ENCODE measurements at places on chromosomes 3 and 15.

- no peak for DNase-seq
Measured at GRCh38 chr3:111548092-111548491, 6.1 kb downstream of the CD96 start.

- DNase-seq = peak; percentile 47
Measured at GRCh38 chr3:189148081-189148507, 23.7 kb upstream of the TPRG1 start.

GRCh38 chr3:161355508-161355907 lies 15.8 kb downstream of the SPTSSB start:
- no peak for DNase-seq

- DNase-seq = no peak
Measured at GRCh38 chr3:79369306-79369705, 398.5 kb downstream of the ROBO1 start.

DNA sequence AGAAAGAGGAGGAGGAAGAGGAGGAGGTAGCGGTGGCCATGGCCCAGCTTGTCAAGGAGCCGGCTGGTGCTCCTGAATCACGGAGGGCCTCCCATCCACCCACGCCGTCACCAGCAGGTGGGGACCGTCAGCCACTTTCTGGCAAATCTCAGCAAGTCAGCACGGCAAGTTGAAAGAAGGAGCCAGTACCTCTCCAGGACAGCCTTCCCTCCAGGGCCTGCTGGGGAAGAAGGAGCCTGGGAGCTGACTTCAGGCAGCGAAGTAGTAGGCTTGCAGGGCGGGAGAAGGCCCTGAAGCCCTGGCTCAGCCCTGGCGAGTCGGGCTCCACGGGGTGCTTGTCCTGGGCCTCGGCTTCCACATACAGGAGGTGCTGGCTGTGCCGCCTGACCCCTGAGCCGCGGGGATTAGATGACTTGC lies 99.2 kb upstream of the TRPM1 start:
- peak; percentile 42 for DNase-seq

DNA sequence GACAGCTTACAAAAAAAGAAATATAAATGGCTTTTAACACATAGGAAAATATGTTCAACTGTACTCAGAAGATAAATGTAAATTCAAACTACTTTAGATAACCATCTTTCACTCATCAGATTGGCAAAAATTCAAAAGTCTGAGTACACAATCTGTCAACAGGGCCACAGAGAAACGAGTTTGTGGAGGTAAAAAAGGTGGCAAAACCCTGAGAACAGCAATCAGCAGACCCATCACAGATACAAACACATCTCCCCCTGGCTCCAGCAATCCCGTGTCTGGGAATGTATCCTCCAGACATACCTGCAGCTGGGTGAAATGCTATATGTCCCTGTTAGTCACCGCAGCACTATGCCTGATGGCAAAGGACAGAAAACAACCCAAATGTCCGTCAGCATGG lies 149.5 kb downstream of the OSBPL10 start:
- DNase-seq = no peak

GRCh38 chr3:8942746-8943488 lies 20.4 kb downstream of the RAD18 start:
- DNase-seq = no peak

GRCh38 chr3:147422601-147423536 lies 13.7 kb downstream of the ZIC1 start:
- DNase-seq = no peak

DNA sequence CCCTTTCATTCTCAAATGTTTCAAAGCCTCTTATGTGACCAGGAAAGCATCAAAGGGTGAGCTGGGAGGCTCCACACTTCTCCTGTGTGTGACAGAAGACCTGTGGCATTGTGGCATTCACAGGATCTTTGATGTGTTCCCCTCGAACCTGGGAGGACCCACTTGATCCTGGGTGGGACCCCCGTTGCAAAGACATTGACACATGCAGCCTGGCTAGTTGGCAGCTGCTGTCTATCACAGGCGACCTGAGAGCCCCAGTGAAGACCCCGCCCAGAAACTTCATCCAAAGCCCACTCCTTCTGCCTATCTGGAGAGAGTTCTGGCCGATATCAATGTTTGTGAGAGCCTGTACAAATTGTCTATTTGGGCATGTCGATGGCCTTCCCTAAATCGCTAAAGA lies 140.4 kb upstream of the ATP2B2 start:
- no peak for DNase-seq

- no peak for DNase-seq
Measured at GRCh38 chr3:155001289-155002010, 78.7 kb upstream of the MME start.

- DNase-seq = no peak
Measured at GRCh38 chr3:167913219-167913835, 177.8 kb downstream of the SERPINI1 start.

GRCh38 chr3:180359953-180360279 lies 242.0 kb upstream of the TTC14 start:
- no peak for DNase-seq

- no peak for DNase-seq
Measured at GRCh38 chr3:190101320-190102011, 19.2 kb downstream of the P3H2 start.

DNA sequence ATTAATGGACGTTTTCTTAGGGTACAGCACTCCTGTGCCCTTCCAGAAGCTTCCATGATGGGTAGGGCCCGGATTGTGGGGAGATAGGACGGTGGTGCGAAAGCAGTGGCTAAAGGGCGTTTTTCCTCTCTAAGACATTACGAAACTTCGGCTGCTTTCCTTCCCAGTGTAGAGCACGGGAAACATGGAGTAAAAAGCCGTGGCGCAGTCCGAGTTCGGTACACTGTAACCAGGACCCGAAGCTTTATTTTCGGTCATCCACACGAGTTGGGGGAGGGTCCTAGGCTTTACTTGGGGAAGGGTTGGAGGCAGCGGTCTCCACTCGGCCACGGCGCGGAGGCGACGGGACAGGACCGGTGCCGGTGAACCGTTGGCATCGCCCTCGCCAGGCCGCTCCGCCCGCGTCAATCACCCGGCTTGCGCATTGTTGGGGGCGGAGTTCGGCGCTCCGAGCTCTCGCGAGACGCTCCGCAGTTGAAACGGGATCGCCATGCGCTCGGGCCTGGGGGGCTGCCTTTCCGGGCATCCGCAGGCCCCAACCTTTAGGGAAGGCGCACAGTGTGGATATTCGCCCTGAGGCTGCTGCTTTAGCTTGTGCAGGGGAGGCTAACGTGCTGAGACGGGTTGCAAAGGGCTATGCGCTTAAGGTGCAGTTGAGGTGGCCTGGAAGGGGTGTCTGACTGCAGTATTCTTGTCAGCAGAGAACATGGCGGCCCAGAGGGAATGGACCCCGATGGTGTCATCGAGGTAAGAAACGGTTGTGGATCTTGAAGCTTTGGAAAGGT lies 546 bp downstream of the EIF4A2 start:
- DNase-seq = peak; percentile 45

DNA sequence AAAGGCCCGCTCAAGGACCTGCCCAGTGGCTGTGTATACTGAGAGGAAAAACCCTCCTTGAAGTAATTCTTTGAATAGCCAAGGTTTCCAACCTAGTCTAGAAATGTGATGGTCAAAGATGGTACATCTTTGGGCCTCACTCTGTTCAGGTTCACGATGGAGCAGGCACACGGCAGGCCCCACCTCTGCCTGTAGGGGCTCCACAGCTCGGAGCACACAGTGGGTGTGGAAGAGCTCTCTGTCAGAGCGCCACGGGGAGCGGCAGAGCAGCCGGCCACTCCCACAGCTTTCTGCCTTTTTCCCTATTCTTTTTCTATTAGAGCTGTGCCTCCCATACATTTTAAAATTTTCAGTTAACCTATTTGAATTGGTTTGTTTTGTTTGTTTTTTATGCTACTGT lies 89.5 kb downstream of the CTNNB1 start:
- no peak for DNase-seq

DNA sequence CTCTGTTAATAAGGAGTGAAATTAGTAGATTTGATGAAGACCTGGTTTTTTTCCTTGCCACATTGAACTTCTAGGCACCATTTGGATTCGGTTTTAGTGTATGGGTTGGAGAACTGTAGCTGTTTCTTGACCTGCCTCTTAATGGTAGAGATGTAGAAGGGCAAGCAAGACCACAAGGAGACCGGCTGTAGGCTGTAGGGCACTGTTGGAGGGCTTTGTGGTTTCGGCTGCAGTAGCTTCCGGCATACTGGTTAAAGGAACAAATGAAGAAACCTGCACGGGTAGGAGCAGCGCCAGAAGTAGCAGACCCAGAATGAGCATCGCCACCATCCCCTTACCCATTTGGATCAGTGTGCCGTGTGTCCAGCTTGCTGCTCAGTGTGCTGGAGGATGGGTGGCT lies 7.9 kb downstream of the PCLAF start:
- DNase-seq = no peak

- no peak for DNase-seq
Measured at GRCh38 chr3:194637066-194637465, 3.8 kb upstream of the TMEM44 start.

DNA sequence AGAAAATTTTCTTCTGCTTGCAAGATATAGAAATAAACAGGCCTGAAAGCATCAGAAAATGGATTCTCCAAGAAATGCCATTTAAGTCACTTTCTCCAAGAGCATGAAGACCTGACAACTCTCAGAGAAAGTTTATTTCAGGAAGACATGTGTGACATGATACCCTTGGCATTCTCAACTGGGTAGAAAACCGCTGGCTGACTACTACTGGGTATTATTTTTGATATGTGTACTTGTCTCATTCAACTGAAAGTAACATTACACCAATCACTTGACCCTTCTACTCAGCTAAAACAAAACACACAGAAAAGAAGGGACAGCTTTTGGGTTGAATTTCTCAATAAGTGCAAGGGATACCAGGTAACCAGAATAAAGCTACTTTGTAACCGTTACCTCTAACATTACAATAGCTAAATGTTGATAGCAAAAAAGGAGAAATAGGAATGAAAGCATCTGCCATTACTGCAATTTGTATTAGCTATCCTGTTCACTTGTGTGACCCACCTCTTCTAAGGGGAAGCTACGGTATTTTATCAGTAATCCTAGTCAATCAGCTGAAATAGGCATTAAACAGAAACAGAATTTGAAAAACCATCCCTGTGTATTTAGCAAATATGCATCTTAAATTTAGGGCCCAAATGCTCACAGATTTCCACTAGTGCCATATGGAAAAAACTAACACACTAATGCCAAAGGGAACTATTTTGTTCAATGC lies 7.3 kb downstream of the TRA2B start:
- no peak for DNase-seq

GRCh38 chr15:39299486-39300267 lies 281.2 kb upstream of the THBS1 start:
- no peak for DNase-seq

- no peak for DNase-seq
Measured at GRCh38 chr3:119781330-119782198, at the start of gene NR1I2. Gene NR1I2, plus strand, starts transcription at chr3:119782101.

GRCh38 chr15:28947221-28947674 lies 61.5 kb downstream of the APBA2 start:
- no peak for DNase-seq

DNA sequence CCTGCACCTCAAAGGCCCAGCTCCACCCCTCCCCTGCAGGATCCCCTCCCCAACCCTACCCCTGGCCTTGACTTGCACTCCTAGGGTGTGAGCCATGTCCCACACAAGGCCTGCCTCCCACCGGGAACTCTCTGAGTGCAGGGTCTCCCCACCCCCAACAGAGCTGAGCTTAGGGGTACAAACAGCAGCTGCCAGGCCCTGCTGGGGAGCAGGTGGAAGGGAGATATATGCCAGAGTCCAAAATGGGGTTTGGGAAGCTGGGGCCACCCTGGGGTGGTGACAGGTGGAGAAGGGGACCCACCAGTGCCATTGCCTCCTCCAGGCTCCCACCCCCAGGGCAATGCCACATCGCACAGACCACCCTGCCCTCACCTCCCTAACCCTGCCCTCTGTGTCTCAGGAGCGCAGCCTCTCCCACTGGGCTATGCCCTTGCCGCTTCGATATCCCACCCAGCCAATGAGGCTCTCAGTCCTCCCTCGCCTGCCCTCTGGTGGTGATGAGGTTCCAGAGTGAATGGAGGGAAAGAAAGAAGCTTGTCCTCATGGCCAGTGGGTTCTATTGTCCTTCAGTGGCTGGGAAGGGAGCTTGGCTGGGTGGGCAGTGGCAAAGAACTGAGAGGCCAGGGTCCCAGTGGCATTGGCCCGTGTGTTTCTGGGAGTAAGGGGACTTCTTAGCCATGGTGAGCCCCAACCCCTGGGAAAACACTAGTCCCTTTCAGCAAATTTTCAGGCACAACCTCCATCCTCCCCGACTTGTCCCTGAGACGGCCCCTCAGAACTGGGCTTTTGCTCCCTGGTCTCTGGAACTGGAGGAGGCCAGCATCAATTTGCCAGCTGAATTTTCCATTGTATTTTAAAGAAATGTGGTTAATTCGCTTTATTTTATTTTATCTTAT lies 46.8 kb downstream of the CYP11A1 start:
- DNase-seq = no peak

GRCh38 chr3:44252332-44252959 lies 10.8 kb downstream of the TOPAZ1 start:
- DNase-seq = no peak

DNA sequence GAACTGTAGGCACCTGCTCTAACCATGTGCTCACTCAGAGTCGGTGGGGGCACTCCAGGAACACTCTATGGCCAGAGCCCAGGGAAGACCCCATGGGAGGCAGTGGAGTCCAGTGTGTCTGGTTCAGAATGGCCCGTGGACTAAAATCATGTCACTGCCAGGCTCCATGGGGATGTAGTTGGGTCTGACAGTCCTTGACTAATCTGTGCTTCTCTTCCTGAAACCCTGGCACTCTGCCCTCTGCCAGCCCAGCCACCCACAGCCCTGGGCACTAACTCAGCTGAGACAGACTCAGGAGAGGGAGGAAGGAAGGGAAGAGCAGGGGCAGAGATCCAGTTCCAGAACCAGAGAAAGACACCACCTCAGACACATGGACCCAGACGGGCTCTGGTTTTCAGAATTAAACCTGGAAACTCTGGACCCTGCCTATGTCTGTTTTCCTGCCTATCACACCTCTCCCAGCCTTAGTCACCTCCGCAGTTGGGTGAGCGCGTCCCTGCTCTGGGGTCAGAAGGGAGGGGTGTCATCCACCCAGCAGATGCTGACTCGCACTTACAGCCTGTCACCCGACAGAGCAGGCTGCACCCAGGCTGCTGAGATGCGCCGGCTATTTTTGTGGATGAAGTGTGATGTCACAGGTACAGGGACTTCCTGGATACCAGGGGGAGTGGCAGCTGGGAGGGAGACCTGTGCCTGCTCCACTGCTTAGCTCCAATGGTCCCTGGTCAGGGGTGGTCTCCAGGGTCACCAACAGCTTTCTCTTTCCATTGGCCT lies 56.8 kb upstream of the INSYN1 start:
- DNase-seq = no peak

- no peak for DNase-seq
Measured at GRCh38 chr3:133089906-133090485, 51.8 kb downstream of the TMEM108 start.
